ENCODE measurements at places on chromosomes 6 and 20. TPM values are rescaled to one million over a fixed set of nuclear protein-coding genes. Genes with fewer than 3 reads are reported as not detected.

BPIFB2 gene
- total RNA-seq = not detected

- no peak for DNase-seq
- no peaks in the 10 kb centered on the region for H3K27me3 ChIP-seq
- H3K27ac ChIP-seq = no peak overlapping the region
- peaks cover 47% of the 10 kb centered on the region for H3K4me1 ChIP-seq
- no peak overlapping the region for H3K4me3 ChIP-seq
These were observed 16.7 kb upstream of the TLDC2 start for GRCh38 chr20:36859282-36859555.

DNA sequence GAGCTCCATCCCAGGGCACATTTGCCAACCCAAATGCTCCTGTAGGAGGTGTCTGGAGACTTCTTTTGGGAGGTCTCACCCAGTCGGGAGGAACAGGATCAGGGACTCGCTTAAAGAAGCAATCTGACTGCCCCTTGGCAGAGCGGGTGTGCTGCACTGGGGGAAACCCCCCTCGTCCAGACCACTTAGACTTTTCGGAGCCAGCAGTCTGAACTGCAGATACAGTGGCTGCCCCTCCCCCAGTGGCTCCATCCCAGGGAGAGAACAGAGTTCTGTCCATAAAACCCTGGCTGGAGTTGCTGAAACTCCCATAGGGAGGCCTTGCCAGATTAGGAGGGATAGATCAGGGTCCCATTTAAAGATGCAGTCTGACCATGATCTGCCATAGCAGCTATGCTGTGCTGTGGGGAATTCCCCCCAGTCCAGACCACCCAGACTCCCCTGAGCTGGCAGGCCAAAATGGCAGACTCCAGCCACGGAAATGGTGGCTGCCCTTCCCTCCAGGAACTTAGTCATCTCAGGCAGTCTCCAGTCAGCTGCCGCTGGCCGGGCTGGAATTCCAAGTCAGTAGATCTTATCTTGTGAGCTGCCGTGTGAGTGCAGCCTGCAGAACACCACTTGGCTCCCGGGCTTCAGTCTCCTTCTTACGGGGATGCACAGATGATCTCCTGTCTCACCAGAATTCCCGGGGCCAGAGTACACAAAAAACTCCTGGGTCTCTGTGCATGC lies 278.1 kb upstream of the SASH1 start:
- H3K36me3 ChIP-seq = no peaks in the 10 kb centered on the region
- no peak for DNase-seq
- H3K4me3 ChIP-seq = no peak overlapping the region
- H3K4me1 ChIP-seq = no peaks in the 10 kb centered on the region

DNA sequence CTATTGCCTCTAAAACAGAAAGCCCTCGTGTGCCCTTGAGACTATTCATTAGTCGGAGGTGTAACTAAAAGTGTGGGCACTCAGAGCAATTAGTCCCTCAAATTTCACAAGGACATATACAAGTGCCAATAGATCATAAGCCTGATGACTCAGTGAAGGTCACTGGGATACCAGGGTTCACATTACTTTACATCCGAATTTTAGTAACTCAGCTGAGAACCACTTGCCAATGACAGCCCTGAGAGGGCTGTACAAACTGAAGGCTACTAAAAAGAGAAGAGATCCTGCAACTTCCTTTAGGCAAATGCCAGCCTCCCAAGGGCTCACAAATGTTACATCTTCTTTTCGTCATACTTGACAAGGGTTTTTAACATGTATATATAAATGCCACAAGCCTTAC lies 369.6 kb downstream of the TENT5A start:
- H3K4me3 ChIP-seq = no peak overlapping the region
- no peak for DNase-seq
- no peaks in the 10 kb centered on the region for H3K4me1 ChIP-seq
- H3K27me3 ChIP-seq = no peaks in the 10 kb centered on the region

DNA sequence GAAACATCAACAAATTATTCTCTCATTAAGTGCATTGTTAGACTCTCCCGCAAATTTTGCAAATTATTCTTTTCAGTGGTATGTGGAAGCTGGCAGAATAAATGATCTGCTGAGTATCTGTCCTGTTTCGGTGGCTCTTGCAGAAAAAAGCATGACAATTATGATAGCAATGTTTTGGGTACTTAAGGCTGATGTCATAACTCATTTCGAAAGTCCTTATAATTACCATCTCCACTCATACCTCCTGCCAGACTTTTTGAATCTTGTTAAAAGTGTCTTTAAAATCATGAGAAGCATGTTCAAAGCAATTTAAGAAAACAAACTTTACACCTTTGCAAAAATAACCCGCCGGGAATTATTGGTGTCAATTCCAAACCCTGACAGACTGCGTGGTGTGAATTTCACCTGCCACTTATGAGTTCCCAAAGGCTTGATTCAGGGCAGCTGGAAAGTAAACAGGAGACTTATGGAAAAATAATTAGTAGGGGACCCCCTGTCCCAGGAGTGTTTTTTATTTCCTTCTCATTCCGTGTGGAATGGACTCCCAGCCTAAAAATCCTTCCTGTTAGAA lies 87.6 kb upstream of the E2F3 start:
- H3K4me1 ChIP-seq = no peaks in the 10 kb centered on the region
- no peak overlapping the region for H3K27ac ChIP-seq
- H3K4me3 ChIP-seq = no peak overlapping the region
- H3K36me3 ChIP-seq = no peaks in the 10 kb centered on the region
- H3K27me3 ChIP-seq = no peaks in the 10 kb centered on the region

DNA sequence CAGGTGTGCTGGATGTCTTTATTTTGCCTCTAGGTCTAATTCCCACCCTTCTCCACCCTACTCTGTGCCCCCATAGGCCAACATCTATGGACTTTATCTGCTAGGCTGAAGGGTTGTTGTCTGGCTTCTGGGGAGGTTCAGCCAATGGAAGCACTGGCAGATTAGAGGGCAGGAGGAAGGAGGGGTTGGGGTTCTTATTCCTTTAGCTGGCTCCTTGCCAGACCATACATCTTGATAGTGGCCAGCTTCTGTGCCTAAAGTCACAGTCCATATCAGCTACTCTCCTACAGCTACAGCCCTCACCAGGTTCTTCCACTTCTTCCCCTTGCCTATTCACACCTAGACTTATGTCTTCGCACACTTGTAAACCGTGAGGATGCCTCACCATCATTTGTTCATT lies 41.1 kb downstream of the ROS1 start:
- no peak overlapping the region for H3K27ac ChIP-seq
- H3K36me3 ChIP-seq = no peaks in the 10 kb centered on the region
- no peaks in the 10 kb centered on the region for H3K27me3 ChIP-seq
- DNase-seq = no peak

GRCh38 chr6:90559931-90560330 lies 26.9 kb downstream of the MAP3K7 start:
- H3K27me3 ChIP-seq = no peaks in the 10 kb centered on the region
- H3K36me3 ChIP-seq = peaks cover 10% of the 10 kb centered on the region
- no peak for DNase-seq

- peaks cover 50% of the 10 kb centered on the region for H3K4me1 ChIP-seq
- H3K4me3 ChIP-seq = peak overlapping the region; percentile 62
- H3K27ac ChIP-seq = peak overlapping the region; percentile 100
- no peaks in the 10 kb centered on the region for H3K27me3 ChIP-seq
- DNase-seq = no peak
These were observed 2.2 kb downstream of the LOC128125822 start for GRCh38 chr6:63574554-63574900.

DNA sequence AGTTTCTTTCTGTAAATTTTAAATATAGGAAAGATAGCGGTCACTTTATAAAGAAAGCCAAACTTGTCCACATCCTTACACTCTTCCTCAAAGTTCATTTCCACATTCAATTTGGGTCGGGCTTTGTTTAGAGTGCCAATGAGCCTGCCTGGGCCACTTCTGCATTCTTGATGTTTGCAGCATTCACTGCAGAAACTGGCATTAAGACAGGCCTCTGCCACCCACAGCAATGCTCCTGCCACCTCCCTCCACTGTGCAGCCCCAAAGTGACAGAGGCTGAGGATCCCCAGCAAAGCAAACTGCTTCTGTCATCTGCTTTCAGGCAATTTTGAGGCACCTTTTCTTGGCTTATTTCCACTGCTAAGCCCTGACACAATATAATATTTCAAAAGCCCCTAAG lies 61.2 kb downstream of the TNFAIP3 start:
- H3K27ac ChIP-seq = no peak overlapping the region
- no peaks in the 10 kb centered on the region for H3K36me3 ChIP-seq
- H3K4me3 ChIP-seq = no peak overlapping the region
- H3K4me1 ChIP-seq = peaks cover 2% of the 10 kb centered on the region
- H3K27me3 ChIP-seq = no peaks in the 10 kb centered on the region
